Cortex of kidney (tissue), 1 donor: ENCODE measurements at places on chromosomes 2 and 18.

DNA sequence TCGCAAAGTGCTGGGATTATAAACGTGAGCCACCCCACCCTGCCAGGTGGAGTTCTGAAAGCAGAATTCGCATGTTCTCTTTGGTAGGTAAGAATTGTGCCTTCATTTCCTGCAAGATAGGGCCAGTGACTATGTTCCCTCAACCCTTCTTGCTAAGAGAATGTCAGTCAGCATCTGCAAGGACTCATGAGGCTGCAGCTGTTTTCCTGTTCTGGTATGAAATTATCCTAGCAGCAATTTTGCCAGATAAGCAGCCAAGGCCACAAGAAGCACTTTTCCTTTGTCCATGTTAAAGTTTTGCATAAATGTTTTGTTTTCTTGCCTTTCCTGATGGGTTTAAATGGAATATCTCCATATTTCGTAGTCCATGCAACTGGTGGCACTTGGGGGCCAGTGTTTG lies 6.8 kb upstream of the ARHGAP28 start:
- DNase-seq = no peak

GRCh38 chr2:239668651-239669050 lies 267.8 kb upstream of the HDAC4 start:
- DNase-seq = no peak

DNA sequence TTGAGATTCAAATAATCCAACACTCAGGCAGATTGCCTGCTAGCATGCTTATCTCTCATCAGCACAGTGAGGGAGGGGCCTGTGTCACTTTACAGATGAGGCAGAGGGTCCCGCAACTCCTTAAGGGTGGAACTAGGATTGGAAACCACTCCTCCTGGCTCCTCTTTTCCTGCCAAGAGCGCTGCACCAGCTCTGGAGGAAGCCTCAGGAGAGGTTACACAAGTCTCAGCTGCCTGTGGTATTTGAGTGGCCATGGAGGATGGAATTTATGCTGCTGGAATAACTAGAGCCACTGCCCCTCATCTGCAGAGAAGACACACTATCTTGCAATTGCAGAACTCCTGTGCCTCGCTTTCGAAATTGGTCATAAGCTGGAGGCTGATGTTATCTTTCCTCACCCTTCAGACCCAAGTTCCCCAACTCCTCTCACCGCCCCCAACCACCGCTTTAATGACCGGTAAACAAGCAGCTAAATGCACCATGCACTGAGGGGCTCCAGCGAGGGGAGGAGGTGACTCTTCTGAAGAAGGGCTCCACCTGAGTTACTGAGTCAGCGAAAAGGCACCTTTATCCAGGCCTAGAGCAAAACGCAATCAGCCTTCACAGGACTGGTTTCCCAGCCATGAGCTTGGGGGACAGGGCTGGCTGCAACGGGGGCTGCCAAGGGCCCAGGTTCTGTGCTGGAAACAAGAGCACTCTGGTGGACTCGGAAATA lies 245.8 kb downstream of the SOX11 start:
- DNase-seq = no peak

GRCh38 chr18:70405052-70405451 lies 116.2 kb downstream of the SOCS6 start:
- no peak for DNase-seq

- no peak for DNase-seq
These were observed 93.5 kb downstream of the COX7A2L start for GRCh38 chr2:42267530-42267929.

GRCh38 chr2:62267696-62268095 lies 71.8 kb downstream of the B3GNT2 start:
- no peak for DNase-seq

GRCh38 chr2:188746727-188747126 lies 227.4 kb upstream of the COL3A1 start:
- DNase-seq = no peak

- DNase-seq = no peak
These were observed 13.3 kb downstream of the CTIF start for GRCh38 chr18:48552130-48552529.

DNA sequence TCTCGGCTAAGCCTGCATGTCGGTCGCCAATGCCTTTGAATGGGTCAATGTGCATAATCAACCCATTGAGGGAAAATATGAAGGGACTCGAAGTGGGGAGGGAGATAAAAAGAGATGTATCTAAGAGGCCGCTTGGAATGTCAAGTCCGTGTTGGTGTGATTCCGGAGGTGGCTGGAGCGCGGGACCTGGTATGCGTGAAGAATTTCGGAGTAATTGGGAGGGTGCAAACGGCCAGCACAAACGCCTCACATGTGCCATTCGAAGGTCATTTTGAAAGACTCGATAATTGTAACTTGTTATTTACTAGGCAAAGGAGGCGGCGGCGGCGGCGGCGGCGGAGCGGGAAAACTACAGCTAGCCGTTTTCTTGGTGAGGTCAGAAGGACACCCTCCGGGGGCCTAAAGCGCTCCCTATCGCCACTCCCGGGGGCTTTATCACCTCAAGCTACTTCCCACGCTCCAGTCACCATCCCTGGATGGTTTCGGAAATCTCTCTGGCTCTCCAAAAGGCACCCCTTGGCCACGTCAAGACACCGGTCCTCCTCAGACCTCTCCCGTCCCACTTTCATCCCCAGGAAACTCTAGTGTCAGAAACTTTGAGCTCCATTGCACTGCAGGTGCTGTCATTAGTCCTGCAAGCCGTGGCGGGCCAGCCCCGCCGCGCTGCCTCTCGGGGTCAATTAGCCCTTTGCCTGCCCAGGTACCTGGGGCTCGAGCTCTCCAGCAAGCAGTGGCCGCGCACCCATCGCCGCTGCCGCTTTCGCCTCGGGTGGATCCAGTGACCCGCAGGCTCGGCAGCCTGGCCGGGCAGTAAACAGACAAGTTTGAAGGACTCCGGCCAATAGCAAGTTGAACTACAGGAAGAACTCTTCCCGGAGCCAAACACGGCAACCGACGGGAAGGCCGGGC lies 1.5 kb downstream of the ERBB4 start:
- no peak for DNase-seq

DNA sequence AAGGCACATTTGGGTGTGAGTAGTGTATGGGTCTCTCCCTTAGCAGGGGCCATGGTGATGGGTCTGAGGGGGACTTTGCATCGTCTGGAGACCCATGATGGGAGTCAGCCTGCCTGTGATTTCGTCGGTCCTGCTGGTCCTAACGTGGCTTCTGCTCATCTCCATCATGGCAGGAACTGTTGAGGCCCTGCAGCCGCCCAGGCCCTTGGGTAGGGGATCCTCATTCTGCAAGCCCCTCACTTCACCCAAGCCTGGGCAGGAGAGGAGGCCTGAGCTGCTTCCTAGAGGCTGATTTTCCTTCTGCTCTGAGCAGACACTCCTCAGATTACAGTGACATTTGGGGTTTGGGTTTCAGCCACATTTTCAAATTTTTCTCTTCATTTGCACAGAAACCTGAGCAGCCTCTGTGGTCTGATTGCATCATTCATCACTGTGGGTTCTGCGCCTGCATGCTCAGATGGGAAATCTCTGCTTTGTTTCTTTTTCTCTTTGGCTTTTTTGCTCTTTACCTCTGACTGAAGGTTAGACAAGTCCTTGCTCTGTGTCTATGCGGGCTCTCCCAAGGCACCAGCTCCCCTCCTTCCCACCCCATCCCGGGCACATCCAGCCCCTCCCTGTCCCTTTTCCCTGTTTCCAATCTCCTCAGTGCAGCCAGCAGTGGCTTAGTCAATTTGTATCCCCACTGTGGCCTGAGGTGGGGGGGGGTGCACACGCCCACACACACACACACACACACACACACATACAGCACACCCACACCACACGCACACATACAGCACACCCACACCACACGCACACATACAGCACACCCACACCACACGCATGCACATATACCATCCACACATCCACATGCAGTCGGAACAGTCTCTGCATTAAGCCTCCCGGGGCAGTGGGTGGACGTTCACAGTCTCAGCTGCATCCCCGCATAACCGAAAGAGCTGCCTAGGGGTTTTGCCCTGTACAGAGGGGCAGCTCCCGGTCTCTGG lies 305.4 kb upstream of the HS6ST1 start:
- no peak for DNase-seq

GRCh38 chr2:42566837-42567321 lies 1.6 kb upstream of the MTA3 start:
- no peak for DNase-seq

- no peak for DNase-seq
These were observed 113.6 kb downstream of the CELF4 start for GRCh38 chr18:37452015-37452414.

DNA sequence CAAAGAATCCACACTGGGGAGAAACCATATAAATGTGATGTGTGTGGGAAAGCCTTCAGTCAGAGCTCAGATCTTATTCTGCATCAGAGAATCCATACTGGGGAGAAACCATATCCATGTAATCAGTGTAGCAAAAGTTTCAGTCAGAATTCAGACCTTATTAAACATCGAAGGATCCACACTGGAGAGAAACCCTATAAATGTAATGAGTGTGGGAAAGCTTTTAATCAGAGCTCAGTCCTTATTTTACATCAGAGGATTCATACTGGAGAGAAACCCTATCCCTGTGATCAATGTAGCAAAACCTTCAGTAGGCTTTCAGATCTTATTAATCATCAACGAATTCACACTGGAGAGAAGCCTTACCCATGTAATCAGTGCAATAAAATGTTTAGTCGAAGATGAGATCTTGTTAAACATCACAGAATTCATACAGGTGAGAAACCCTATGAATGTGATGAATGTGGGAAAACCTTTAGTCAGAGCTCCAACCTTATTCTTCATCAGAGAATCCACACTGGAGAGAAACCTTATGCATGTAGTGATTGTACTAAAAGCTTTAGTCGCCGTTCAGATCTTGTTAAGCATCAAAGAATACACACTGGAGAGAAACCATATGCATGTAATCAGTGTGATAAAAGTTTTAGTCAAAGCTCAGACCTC lies 16.7 kb upstream of the ZSCAN30 start:
- DNase-seq = no peak

GRCh38 chr2:16630463-16630862 lies 35.2 kb downstream of the CYRIA start:
- no peak for DNase-seq

- no peak for DNase-seq
These were observed 28.9 kb downstream of the ADI1 start for GRCh38 chr2:3490191-3491170.

GRCh38 chr2:18046558-18047212 lies 168.2 kb downstream of the KCNS3 start:
- DNase-seq = no peak

- no peak for DNase-seq
These were observed 58.0 kb upstream of the FANCL start for GRCh38 chr2:58299123-58299522.

GRCh38 chr2:114406347-114406746 lies 36.1 kb upstream of the DPP10 start:
- no peak for DNase-seq

- no peak for DNase-seq
These were observed 1102.6 kb upstream of the PIK3C3 start for GRCh38 chr18:40852406-40852805.

DNA sequence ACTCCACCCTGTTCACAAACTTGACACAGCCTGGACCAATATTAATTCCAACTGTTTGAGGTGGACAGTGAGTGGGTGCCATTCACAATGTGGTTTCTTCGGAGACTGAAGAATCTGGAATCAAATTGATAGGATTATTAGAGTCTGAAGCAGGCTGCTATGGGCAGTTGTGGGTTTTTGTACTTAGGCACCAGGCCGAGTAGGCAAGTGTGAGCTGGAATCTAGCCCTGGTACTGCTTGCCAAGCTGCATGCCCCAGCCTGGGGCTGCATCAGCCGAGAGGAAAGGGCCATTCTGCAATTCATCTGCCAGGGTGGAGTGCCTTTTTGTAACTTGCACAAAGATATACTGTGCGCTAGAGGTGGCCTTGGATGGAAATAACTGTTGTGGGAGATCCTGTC lies 654.7 kb upstream of the FANCL start:
- no peak for DNase-seq

DNA sequence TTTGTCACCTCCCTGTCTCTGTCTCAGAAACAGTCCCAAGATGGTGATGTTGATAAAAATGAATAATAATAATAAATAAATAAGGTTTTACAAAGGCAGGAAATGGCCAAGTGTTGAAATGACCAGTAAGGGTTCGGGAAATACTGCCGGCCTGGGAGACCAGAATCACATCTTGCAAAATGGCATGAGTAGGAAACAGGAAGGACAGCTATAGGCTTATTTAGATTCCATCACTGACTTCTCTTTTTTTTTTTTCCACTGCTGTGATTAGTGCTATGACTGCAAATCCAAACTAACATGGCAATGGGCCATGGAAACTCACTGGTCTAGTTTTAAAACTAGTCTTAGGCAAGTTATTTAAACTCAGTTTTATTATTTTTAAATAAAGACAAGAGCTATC lies 60.6 kb downstream of the SCN1A start:
- no peak for DNase-seq

DNA sequence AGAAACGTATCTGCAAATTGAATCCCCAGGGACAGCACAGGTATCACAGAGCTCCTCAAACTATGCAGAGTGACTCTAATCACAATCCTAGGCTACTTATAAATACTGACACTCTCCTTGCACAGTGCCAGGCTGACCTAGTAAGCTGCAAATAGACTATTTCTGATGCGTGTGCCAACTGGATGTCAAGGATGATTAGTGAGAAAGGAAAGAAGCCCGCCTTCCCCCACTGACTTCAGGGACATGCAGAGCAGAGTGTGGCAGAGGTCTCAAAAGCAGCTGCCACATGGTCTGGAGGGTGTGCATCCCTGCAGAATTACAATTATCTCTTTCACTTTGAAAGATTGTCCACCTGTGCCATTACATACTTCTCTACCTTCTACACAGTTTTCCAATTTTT lies 235.6 kb downstream of the CPS1 start:
- no peak for DNase-seq

- DNase-seq = no peak
These were observed 124.3 kb upstream of the SLC39A10 start for GRCh38 chr2:195532628-195533271.

DNA sequence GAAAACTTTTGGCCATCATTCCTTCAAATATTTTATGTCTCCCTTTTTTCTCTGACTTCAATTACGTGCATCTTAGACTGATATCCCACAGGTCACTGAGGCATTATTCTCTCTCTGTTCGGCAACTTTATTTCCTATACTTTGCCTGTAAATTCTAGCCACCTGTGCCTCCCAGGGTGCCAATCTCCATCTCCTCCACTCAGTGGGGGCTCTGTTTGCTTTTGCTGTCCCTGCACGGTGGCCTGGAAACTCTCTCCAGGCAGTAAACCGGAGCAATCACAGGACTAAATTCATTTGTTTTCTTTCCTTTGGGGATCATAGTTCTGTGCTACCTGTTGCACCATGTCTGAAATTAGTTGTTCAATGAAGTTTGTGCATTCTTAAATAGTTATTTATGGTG lies 9.6 kb upstream of the MTLN start:
- DNase-seq = no peak

GRCh38 chr2:172092716-172093415 lies 7.6 kb downstream of the DLX1 start:
- DNase-seq = no peak

GRCh38 chr18:23178661-23179081 lies 43.4 kb downstream of the CABLES1 start:
- no peak for DNase-seq

DNA sequence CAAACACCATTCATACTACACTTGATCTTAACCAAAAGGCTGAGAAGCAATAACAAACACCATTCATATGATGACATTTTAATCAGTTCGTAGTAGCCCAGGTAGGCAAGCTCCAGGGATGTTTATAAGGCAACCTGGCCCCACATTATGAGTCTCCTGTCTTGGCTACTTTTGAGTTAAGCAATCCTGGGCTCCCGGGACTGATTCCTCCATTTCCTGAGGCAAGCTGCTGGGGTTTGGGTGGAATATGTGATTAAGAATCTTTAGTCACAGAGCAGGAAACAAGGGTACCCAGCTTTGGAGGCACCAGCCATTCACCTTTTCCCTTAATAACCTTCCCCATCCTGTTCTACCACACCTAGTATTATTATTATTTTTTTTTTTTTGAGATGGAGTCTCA lies 24.5 kb upstream of the SPRED2 start:
- DNase-seq = no peak
